ENCODE measurements at places on chromosomes 1 and 21.

DNA sequence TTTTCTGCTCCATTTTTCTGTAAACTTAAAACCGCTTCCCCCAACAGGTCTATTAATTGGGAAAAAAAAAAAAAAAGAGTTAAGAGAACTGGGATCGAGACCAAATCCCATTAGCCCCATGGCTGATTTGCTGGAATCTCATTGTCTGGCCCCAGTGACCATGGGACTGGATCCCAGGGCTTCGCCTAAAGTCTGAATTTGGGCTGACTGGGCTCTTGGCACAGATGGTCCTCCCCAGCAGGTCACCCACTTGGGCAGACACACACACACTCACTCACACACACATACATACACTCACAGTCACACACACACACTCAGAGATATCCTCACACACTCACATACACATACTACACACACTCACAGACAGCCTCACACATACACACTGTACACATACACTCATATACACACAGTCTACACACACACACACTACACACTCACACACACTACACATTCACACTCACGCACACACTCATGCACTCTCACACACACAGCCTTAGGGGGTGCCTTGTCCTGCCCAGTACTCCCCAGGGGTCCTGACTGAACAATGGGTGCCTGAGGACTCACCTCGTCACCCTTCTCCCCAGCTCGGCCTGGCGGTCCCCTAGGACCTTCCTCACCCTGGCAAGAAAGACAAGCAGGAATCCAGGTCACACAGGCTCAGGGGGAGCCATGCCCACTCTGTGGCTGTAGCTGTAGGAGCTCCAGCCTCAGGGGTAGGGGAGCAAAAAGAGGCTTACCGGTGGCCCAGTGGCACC is 7.5 kb downstream of the COL9A2 start:
- DNase-seq = no peak

DNA sequence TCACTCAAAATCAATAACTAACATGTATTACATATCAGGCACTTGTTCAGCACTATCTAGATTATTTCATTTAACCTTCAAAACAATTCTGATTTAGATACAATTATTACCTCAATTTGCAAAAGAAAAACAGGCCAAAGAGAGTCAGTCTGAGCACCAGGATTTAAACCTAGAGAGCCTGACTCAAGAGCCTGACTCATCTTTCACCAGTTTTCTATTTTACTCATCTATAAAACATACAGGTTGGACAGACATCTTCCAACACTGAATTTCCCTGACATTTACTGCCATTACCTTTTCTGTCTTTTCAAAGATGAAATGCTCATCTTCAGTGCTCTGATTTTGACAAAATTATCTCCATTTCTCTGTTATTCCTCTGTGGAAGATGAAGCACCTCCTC is 116.5 kb downstream of the MRPL39 start:
- DNase-seq = no peak

DNA sequence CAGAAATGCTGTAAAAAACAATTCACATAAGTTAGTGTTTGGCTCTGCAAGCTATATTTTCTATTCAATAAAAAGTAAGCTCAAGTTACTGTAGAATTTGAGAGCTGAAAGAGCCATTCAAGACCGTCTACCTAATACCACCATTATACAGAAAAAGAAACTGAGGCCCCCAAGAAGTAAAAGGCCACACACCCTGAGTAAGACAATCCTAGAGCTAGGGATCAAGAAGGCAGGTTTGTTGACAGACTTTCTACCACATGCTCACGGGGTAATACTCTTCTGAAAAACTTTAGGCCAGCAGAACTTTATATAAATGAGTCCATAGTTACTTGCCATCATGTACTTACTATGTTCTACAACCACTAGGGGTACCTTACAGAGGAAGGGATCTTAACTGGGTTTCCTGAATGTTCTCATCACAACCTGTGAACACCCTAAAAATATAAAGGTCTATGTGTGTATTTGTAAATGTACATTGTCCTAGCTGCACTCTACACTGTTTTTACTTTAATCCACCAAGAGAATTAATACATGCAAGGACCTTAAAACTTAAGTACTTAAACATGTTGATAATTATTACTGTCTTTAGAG is 2.7 kb downstream of the PSMG1 start:
- no peak for DNase-seq

- DNase-seq = no peak
Measured at GRCh38 chr1:201112173-201112731, at the start of gene CACNA1S. CACNA1S (minus strand) TSS chr1:201112426; CDS start chr1:201112339, 87 bp downstream.

GRCh38 chr1:22613951-22614350 is 22.5 kb upstream of the C1QA start:
- DNase-seq = no peak

- DNase-seq = no peak
Measured at GRCh38 chr1:56710646-56711045, 65.5 kb downstream of the PRKAA2 start.

GRCh38 chr21:31072533-31072932 is 34.3 kb upstream of the KRTAP19-8 start:
- no peak for DNase-seq

DNA sequence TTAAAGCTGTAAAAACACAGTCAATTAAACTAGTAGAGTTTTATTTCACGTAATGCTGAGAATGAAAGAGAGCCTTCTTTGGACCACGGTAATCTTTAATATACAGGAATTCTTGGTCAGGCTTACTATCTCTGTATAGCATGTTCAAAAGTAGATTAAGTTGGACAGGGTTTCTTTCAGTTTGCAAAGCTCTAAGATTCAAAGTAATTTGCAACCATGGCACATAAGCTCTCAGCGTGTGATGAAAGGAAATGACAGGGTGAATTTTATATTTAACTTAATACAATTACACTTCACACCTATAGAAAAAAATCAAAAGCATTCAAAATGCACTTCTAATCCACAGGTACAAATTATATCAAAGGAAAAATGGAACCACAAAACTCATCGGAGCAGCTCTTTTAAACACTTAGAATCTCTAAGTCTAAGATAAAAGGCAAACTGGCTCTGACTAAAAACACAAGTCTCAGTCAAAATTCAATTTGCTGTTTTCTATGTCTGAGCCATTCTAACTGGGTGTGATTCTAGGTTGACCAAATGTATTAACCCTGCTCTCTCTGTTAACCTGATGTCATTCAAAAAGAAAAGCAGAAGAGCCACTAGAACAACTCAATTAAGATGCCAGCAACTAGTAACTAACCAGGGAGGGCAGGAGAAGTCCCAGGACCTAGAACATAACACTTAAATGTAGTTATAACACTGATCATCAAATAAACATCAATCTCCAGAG is 147.7 kb downstream of the RERE start:
- no peak for DNase-seq

- DNase-seq = no peak
Measured at GRCh38 chr1:8061210-8061609, 35.1 kb upstream of the ERRFI1 start.

DNA sequence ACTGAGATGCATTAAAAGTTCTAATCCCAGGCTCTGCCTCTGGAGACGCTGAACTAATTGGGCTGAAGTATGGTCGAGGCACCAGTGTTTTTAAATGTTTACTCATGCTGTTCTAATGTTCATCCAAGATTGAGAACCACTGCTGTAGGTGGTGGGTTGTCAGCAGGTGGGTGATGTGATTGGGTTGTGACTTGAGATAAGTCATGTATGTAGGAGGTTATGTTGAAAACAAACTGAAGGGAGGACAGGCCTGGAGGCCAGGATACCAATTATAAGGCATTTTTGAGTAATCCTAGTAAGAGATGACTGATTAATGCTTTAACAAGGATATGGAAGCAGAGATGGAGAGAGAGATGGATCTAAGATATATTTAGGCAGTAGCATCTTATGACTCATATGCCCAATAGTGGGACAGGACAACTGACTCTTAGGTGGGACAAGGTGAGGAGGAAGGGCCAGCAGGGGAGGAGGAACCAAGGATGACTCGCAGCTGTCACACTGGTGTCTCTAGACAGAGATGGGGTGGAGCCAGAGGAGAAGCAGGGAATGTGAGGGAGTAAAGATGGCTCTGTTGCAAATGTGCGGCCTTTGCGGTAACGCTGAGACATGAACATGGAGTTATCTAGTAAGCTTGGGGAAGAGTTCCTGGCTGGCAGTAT is 29.3 kb downstream of the RAB4A start:
- DNase-seq = no peak

- DNase-seq = no peak
Measured at GRCh38 chr1:19240673-19241538, 10.4 kb downstream of the EMC1 start.

DNA sequence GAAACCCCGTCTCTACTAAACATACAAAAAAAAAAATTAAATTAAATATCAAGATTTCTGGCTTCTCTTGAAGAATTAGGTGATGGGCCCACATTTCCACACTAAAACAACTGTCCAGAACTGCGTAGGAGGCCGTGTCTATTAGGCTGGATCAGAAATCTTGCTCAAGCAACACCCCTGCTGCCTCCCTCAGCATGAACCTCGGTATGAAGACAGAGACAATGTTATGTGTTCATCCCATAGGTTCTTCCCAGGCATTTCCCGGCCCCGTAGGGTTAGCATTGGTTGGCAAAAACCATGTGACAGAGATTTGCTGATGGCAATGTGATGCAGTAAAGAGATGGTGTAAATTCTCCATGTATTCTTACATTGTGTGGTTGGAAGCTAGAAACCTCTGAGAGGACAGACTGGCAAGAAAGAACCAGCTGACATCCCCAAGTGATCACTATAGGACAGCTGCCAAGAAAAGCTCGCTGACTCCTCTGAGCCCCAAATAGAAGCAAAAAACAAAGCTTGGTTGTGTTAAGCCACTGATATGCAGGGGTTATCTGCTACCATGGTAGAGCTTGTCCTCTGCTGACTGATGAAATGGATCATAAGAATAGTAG is 34.5 kb downstream of the EBNA1BP2 start:
- DNase-seq = no peak

DNA sequence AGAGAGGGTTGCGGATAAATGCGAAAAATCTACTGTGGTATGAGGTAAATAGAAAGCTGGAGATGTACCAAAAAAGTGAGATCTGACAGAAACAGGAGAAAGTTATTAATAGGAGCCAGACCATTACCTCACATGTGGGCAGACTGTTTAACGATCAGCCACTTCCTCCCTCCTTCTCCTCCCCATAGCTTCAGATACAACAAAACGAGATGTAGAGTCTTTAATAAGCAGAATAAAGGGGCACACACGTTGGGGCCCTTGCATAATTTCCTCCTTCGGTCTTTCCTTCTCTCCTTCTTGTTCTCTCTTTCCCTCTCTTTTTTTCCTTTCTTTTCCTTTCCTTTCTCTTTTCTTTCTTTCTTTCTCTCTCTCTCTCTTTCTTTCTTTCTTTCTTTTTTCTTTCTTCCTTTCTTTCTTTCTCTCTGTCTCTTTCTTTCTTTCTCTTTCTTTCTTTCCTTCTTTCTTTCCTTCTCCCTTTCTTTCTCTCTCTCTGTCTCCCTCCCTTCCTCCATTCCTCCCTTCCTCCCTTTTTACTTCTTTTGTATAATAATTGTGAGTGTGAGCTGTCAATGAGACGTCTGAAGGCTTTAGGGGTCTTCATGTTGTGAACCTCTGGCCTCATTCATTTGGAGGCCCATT is 242.1 kb downstream of the GRIK1 start:
- no peak for DNase-seq

- no peak for DNase-seq
Measured at GRCh38 chr1:234375672-234376071, 2.4 kb downstream of the COA6 start.

- peak; percentile 29 for DNase-seq
Measured at GRCh38 chr1:2412773-2413494, 570 bp upstream of the PEX10 start.

GRCh38 chr21:38853421-38853919 is 47.7 kb downstream of the ETS2 start:
- DNase-seq = peak; percentile 73

GRCh38 chr1:229585338-229585737 is 26.8 kb upstream of the ABCB10 start:
- no peak for DNase-seq

GRCh38 chr1:153395136-153395685 is 4.3 kb upstream of the S100A8 start:
- no peak for DNase-seq

DNA sequence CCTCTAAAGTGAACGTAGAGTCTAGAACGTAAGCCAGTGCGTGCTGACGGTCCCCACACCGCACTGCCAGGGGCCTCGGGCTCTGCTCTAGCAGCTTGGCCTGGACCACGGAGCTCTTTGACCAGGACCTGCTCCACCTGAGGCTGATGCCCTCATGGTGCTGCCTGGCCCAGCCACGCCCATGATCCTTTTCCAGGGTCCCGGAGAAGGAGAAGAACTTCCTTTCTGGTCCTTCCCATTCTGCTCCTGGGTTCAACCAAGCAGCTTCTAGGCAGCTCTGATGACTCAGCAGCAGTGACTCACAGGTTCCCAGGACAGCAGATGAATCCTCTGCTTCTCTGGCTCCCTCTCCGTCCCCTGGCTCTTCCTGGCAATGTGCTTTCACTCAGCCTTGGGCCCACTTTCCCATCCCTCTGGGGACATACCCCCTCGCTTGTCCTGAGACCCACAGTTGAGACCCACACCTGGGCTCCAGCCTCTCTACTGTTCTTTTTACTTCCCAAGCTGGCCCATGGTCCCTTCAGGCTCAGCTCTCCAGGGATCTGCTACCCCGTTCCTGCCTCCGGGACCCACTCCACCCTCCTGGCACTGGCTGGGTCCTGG is 246.3 kb upstream of the RAB4A start:
- DNase-seq = no peak

GRCh38 chr1:50257940-50258685 is 149.4 kb downstream of the ELAVL4 start:
- DNase-seq = no peak

- DNase-seq = no peak
Measured at GRCh38 chr1:184060316-184060715, 8.8 kb downstream of the TSEN15 start.

DNA sequence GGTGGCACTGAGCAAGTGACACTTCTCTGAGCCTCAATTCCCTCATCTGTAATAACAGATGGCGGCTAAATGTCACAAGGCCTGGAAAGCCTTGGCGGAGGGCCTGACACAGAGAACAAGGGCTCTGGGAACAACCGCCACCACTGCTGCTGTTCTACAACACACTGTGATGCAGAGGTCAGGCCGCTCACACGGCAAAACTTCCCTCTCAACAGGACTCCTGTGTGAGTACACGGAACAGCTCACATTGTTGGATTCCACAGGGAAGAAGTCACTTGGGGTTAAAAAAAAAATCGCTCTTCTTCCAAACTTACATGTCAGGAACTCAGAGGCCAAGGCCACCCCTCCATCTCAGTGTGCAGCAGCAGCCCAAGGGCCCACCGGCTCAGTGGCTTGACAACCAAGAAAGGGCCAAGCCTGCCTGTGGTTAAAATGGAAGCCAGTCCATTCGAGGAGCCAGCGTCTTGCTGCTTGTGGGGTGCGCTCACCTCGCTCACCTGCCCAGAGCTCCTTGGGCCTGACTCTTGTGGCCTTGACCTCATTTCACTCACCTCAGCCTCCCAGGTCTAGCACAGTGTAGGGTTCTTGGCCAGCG is 101.1 kb downstream of the RAVER2 start:
- no peak for DNase-seq

GRCh38 chr1:1210726-1211540 is 3.0 kb downstream of the TNFRSF4 start:
- DNase-seq = no peak

GRCh38 chr1:47438165-47439016 is 547 bp downstream of the FOXD2 start:
- peak; percentile 14 for DNase-seq

All from DMS153 (cell line).